ENCODE measurements at places on chromosomes 6 and 20. TPM values are rescaled to one million over a fixed set of nuclear protein-coding genes. Genes with fewer than 3 reads are reported as not detected.

DNA sequence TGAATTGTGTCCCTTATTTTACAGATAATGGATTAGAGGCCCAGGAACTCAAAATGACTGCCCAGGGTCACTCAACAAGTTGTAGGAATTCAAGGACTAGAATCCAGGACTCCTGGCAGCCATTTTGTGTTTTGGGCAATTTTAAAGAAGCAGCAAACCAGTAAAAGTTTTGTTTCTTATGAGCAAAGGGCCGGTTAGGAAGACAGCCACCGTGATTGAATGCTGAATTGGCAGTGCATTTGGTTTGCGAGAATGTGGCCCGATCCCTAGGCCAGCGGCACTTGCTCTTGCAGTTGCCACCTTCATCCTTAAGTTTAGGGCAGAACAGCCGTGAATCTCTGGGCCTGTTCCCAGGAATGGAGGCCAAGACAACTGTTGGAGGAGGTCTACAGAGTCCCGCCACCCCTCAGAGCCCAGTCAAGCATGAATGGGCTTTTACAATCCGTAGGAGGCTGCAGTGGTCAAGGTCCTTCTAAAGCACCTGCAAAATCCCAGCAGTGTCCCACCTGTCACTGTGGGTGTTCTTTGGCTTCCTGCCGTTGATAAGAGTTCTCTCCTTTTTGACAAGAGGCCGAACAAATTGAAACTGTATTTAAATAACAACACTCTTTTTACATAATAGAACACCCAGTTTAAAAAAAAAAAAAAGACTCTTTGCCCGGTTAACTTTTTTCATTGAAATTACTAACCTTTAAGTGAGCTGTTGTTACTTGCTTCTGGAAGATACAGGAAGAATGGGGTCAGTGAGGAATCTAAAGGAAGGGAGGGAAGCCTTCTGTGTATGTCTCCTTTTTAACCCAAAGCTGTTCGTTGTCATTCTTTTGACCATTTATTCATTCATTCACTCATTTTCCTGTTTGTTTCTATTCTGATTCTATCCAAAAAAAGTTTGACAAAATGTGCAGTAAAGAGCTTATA lies 68.7 kb downstream of the PHACTR2 start:
- no peak for DNase-seq

DNA sequence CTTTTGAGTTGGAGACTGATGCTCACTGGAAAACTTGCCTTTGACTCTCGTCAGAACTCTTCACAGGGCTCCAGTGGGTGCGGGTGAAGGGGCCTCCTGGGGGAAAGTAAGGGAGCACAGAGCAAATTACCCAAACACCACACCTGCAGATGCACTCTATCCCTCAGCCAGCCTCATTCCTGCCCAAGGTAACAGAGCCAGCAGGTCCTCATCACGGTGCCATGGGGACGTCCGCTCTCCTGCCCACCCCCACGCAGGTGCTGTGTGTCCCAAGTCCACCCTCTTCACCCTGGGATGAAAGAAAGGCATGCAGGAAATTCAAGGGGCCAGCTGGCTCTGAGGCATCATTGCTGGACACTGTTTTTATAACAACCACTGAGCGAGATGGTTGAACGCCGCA lies 269.0 kb downstream of the SMOC2 start:
- no peak for DNase-seq

GRCh38 chr6:150373260-150373701 lies 4.5 kb downstream of the IYD start:
- no peak for DNase-seq

GRCh38 chr6:13479971-13480434 lies 7.4 kb downstream of the GFOD1 start:
- DNase-seq, result no peak

DNA sequence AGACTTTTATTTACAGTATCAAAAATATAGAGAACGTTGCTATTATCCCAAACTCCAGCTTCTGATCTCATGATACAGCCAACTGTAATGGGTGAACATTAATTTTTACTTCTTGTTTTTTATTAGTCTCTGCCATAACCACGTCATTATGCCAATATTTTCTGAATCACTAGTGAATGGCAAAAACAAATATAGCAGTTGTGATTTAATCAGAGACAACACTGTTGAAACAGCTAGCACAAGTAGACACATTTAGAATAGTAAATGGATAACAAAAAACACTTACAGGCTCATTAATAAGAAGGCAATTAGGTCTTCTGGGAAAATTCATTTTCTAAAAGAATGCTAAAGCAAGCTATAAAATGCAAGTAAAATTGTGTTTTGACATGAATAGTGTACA lies 8.1 kb downstream of the PTPRK start:
- no peak for DNase-seq

Gene GINS1
- 5.9 TPM for total RNA-seq

Measured in dermis microvascular lymphatic vessel endothelial cell (primary cell).